Right ventricle myocardium inferior (tissue), 1 donor: ENCODE measurements at places on chromosomes 6 and 20.

DNA sequence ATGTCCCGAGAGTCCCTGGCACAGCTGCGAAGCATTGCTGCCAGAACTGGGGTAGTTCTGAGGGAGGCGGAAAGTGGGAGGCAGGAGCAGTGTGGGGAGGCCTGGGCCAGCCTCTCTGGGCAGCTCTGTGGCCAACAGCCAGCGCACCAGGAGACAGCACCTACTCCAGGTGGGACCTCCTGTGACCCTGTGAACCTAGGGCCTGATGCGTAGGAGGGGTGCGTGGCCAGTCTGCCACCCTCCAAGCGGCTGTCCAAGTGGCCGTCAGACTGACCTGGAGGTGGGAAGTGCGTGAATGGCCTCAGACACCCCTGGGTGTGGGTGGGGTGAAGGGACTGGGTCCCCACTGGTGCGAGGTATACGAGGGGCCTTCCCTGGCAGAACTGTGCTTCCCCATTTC is 15.5 kb downstream of the SS18L1 start:
- DNase-seq: peak; percentile 14

DNA sequence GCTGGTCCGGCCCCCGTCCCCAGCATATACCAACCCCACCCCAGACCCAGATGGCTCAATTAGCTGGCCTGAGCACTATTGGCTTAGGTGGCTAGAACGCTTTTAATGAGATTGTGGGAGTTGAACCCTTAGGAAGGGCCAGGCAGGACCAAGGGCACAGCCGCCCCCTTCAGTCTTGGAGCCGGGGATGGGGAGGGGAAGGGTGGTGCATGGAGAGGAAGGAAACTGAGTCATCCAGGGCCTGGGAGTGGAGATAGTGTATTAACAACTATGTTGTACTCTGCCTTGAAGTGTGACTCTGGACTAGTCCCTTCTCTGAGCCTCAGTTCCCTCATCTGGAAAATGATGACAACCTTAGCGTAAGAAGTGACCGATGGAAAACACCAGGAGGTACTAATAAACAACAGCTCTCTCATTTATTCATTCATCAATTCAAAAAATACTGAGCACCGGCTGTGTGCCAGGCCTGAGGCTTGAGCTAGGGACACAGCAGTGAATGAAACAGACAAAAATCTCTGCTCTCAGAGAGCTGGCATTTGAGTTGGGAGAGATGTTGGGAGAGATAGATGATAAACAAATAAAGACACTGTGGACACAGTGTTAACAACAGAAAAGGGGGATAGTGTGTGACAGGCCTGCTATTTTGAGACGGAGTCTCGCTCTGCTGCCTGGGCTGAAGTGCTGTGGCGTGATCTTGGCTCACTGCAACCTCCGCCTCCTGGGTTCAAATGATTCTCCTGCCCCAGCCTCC is 11.5 kb downstream of the PEDS1 start:
- DNase-seq: no peak

- peak; percentile 88 for DNase-seq
Measured at GRCh38 chr20:32819992-32820697, 391 bp downstream of the MAPRE1 start.

DNA sequence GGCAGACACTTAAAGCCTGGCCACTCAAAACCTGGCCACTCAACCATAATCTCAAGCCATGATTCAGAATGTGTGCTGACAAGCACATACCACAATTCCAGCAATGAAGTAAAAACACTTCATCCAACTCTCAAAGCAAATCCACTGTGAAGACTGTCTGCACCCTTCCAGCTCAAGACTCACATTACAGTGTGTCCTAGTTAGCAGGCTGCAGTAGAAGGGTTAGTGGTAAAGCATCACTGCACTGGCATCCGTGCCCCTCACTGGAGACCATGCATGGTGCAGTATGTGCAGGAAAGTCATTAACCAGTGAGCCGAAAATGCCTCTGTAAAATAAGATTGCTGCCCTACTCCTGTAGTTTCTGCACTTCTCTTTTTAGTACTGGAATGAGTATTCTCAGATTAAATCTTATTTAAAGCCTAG is 43.4 kb downstream of the SLC23A2 start:
- no peak for DNase-seq

DNA sequence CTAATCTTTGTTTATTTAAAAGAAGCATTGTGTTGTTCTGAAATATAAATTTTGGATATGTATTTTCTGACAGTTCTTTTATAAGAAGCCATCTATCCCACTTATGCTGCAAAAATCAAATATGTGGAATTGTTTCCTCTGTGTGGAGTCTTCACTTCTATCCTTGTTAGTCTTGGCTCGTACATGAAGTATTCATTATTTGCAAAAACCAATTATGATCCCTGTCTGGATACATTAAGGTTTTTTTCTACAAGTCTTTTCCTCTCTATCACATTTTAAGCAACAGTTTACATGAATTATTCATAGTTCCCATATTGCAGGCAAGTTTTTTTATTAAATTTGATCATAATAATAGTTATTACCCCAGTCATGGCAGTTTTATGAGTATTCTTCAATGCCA is 490.8 kb upstream of the GJE1 start:
- no peak for DNase-seq

GRCh38 chr6:74277777-74278186 is 581.8 kb downstream of the CD109 start:
- no peak for DNase-seq

- DNase-seq: peak; percentile 89
Measured at GRCh38 chr6:34248198-34248726, 544 bp downstream of the SMIM29 start.

DNA sequence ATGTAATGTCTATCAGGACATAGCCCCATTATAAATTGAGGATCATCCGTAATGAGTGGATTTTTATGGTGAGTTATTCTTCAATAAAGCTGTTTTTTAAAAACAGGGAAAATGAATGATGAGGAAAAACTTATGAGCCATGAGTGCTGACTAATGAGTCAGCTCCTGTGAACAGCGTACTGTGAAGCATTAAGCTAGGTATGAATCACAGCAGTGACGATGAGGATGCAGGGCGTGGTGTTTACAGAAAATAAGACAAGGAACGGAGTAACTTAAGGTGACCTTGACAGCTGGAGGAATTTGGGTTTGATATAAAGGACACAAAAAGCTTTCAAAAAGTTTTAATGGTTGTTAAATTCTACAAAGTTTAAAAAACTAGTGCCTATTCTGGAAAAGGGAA is 96.3 kb downstream of the FOXF2 start:
- no peak for DNase-seq

DNA sequence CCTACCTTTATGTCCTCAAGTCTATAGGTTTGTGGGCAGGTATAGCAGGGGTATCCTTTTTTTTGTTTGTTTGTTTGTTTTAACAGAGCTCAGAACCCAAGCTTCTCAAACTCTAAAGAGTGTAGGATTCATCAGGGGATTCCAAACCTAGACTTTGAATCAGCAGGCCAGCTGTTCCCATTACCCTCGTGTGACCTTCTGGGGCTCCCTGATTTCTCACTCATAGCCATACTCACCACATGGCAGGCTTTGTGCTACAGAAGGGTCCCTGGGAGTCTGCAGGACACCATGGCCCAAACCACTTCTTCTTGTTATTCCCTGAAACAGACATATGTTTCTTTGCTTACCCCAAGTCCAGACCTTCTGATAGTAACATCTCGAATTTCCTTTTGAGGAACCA is 350.8 kb upstream of the TSHZ2 start:
- no peak for DNase-seq

GRCh38 chr20:10875653-10876052 is 201.9 kb upstream of the JAG1 start:
- no peak for DNase-seq

DNA sequence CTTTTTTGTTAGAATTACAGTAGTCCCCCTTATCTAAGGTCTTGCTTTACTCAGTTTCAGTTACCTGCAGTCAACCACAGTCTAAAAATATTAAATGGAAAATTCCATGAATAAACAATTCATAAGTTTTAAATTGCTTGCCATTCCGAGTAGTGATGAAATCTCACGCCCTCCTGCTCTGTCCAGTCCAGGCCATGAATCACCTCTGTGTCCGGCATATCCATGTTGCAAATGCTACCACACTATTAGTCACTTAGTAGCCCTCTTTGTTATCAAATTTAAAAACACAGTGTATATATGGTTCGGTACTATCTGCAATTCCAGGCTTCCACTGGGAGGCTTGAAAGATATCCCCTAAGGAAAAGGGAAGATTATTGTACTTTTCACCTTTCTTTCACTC is 164.6 kb upstream of the FAM83B start:
- no peak for DNase-seq

GRCh38 chr6:104126315-104127005 is 733.3 kb downstream of the HACE1 start:
- DNase-seq: no peak

DNA sequence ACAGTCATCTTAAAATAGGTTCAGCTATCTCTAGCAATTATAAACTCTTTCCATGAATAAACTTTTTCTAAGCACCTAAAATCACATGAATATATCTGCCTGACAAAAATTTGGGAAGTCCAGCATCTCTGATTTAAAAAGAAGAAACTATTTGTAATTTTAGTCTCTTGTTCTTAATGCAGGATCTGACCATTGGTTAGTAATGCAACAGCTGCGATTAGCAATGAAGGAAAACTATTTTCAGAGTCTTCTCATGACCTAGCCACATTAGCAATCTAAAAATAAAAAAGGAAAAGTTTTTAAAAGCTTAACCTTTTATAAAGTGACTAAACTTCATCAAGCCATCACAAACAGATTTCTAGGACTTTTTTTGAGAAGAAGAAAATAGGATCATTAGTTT is 97.5 kb downstream of the PTPRK start:
- DNase-seq: no peak

- DNase-seq: no peak
Measured at GRCh38 chr6:167122041-167122826, 662 bp upstream of the CCR6 start.

GRCh38 chr20:4220352-4220751 is 205.0 kb upstream of the RNF24 start:
- no peak for DNase-seq

GRCh38 chr6:119463081-119463626 is 113.6 kb upstream of the MAN1A1 start:
- DNase-seq: no peak

DNA sequence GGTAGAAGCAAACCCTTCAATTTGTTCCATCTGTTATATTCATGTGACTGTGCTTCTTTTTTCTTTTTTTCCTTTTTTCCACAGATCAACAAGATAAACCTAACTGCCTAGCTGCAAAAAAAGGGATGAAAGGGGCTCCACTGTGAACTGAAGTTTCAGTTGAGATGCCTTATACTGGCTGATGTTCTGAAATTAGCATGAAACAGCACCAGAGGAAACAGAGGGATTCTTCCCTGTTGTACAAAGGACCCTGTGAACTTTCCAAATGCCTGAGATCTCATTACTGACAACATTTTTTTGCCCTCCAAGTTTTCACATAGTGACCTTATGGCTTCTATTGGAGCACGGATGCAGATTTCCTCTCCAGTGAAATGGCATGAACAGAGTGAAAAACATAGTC is 302.7 kb upstream of the TFAP2D start:
- no peak for DNase-seq

- DNase-seq: no peak
Measured at GRCh38 chr20:8272766-8273165, 140.7 kb downstream of the PLCB1 start.

DNA sequence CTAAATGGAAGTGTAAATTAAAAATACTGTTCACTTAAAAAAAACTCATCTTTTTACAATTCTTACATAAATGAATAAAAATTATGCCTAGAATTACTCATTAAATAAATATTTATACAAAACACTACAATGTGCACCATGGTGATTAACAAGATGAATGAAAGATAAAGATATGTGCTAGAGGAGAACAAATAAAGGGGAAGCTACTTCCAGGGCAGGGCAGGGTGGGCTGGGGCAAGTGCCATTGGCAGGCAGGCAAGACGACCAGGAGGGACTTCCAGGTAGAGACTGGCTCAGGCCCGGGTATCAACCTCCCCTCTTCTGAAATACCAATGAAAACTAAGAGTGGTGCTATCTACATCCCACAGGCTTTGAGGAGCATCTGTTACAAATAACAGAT is 20.4 kb downstream of the PREP start:
- no peak for DNase-seq

DNA sequence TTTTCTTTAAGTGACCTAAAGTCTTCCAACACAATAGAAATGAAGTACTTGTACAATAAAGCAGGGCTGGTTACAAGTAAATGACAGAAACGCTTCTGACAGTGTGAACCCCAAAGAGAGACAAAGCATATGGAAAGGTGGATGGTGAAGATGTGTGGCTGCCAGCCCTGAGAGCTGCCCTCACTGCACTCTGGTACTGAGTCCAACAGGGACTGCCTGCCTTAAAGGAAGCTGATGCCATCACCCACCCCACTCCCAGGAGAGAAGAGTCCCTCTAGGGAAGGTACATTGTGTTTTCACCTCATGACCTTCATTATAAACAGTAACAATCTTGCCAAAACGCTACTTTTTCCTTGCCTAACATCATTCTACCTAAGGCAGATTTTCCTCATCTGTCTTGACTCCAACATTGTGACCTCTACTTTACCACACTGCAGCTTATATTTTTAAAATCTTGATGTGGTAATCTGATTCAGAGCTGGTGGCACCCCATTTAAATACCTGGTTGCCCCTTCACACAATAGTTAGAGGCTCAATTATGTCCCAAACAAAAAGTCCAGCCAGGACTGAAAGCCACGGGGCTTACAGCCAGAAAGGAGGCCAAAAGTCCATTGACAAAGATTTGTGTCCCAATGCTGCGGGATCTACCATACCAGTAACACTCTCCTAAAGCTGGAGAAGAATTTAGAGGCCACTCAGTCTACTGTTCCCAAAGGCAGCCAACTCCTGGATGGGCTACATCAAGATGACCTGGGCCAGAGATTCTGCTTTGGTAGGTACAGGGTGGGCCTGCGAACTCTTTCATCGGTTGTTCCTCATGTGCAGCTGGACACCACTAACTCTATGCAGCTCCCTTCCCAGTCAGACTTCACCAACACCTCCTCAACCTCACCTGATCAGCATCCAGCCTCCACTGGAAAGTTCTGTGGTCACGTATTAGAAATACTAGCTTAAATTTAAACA is 4.4 kb downstream of the APMAP start:
- no peak for DNase-seq

DNA sequence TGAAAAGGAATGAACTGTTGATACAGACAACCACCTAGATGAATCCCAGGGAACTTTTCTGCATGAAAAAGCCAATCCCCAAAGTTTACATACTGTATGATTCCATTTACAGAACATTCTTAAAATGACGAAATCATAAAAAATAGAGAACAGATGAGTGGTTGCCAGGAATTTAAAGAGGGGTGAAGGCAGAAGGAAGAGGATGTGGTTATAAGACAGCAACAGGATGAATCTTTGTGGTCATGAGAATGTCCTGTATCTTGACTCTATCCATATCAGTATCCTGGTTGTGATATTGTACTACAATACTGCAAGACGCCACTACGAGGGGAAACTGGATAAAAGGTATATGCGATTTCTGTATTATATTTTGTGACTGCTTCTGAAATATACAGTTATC is 70.1 kb upstream of the EMILIN3 start:
- DNase-seq: no peak

GRCh38 chr6:138162111-138162954 is 594 bp downstream of the ARFGEF3 start:
- no peak for DNase-seq

GRCh38 chr20:57312138-57312537 is 17.5 kb upstream of the SPO11 start:
- DNase-seq: no peak
